ENCODE measurements at places on chromosomes 5 and 9.

DNA sequence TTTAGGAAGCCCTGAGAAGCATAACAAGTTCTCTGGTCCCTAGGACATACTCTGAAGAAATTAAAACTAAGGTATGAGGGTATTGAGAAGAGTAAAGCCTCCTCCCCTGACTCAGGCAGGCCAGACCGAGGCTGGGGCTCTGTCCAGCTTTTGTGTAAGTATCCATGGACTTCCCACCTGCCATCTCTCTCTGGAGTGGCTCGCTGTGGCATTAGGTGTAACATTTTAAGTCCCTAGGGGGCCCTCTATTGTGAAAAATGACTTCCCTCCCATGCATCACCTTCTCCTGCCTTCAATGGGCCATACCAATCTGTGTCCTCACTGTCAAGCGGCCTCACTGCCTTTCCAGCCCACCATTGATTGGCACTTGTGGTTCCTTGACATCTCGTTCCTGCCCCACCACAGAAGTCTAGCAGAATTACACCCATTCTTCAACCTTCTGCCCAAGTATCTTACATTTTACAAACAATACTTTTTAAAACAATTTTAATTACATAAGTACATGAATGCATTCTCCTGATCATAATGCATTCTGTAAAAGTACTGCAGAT is 205.5 kb downstream of the SLIT3 start:
- DNase-seq = no peak

DNA sequence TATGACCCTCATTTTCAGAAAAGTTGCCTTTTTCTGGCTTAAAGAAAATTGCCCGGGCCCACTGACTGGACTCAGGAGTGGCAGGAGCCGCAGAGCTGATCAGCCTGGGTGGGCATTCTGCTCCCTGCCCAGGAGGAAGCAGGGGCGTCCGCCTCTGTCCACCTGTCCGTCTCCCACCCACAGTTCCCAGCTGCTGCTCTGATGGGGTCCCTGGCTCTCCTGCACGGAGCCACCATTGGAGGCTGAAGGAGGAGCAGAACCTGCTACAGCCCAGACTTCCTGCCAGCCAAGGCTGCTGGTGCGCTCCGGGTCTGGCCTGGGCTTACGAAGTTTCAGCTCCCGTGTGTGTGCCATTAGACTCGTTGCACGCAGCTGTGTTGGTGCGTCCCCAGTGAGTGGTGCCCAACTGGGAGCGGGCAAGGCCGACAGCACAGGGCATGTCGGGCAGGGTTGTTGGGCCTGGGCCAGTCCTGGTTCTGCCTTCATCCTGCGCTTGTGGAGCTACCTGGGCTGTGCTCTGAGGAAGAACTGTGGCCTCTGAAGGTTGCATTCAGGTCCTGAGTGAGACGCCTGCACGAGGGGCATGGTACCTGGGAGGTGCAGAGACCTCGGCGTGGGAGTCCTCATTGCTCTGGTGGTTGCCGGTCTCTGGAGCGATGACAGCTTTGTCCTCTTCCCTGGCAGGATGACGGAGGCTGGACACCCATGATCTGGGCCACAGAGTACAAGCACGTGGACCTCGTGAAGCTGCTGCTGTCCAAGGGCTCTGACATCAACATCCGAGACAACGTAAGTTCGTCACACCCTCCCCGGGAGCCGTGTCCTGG is 77.2 kb upstream of the CACNA1B start:
- no peak for DNase-seq

DNA sequence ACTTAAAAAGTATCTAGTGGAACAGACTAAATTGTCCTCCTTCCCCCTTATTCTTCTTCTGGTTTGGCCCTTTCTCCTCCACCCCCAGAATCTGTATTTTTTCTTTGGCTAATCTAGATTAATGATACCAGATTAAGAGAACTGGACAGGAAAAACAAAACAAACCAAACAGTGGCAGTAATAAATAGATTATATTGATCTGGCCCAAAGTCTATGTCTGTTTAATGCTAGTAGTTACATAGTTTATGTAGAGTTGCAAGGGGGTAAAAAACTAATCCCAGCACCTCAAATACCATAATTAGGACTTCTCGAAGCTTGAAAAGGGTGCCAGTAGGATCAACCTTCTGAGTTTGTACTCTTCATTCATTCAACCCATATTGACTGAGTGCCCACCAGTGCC is 104.5 kb downstream of the ARL15 start:
- no peak for DNase-seq

DNA sequence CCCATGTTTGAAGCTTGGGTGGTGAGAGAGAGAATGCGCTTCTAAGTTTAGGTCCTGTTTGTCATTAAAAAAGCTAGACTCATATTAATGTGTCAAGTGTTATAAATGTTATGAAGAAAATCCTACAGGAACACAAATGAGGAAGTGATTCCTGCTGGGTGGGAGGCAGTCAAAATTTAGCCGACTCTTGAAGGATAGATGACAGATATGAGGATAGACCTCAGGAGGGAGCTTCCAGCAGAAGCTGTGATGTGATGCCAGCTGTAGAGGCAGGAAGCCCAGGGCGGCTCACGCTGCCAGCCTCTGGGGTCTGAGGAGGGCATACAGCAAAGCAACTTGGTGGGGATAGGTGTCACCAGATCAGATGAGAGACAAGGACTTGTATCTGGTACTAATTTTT is 74.7 kb upstream of the ADAMTS16 start:
- no peak for DNase-seq

All from suppressor macrophage treated with lipopolysaccharide for 1 hour (primary cell).